ENCODE measurements at places on chromosomes 1 and 21.
A peak's percentile ranks its signal among the peaks of the same experiment; 100 is the strongest.

DNA sequence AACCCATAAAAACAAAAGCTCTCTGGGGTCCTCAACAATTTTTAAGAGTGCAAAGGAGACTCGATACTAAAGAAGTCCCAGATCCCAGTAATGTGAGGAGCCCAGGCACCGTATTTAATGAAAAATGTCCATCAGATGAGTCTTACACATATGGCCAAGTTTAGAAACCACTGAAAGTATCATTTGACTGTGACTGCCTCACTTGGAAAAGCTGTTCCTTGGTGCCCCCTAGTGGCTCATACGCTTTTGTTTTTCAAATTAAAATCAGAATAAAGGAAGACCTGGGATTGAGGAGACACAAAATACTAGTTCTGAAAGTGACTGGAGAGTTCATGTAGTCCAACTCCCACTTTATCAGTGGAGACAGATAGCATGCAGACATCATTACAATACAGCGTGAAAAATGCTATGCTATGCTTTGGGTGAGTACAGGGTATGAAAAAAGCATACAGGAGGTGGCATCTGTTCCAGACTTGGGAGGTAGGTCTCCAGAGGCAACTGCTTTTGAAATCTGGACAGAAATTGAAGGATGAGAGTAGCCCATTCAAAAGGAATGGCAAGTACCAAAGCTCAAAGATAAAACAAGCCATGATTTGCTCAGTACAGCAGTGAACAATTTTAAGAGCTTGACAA lies 33.8 kb downstream of the GDAP2 start:
- no peak overlapping the region for H3K27ac ChIP-seq
- H3K4me1 ChIP-seq = no peaks in the 10 kb centered on the region
- peaks cover 14% of the 10 kb centered on the region for H3K36me3 ChIP-seq
- H3K4me3 ChIP-seq = no peak overlapping the region

DNA sequence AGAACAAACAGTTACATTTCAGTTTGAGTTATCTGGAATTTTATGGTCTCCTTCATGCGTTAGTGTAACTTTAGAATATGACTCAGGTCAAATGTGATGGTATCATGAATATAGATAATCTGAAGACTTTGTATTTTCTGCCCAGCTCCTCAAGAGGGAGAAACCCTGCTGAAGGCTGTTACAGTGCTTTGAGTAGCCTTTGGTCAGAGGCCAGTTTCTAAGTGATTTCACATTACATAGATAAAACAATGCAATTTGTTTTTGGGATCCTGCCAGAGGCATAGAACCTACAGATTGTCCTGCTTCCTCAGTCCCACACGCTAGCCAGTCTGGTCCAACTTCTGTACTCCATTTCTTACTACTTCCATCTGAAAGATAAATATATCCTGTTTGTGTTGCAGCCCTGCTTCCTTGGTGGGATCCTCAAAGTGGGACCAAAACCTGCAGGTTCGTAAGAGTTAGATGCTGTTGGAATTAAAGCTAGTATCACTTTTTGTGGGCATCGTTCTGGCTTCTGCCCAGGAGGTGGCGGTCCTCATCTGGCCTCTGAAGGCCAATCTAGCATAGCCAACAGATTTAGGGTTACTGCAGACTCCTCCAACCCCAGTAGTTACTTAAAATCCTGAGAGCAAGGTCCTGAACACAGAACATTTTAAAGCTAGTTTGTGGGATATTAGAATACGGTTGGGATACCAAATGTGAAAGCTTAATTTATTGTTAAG lies 645.8 kb upstream of the USP24 start:
- no peak for DNase-seq
- H3K36me3 ChIP-seq = no peaks in the 10 kb centered on the region
- no peaks in the 10 kb centered on the region for H3K27me3 ChIP-seq
- H3K4me3 ChIP-seq = no peak overlapping the region
- no peaks in the 10 kb centered on the region for H3K4me1 ChIP-seq
- no peak overlapping the region for H3K27ac ChIP-seq

DNA sequence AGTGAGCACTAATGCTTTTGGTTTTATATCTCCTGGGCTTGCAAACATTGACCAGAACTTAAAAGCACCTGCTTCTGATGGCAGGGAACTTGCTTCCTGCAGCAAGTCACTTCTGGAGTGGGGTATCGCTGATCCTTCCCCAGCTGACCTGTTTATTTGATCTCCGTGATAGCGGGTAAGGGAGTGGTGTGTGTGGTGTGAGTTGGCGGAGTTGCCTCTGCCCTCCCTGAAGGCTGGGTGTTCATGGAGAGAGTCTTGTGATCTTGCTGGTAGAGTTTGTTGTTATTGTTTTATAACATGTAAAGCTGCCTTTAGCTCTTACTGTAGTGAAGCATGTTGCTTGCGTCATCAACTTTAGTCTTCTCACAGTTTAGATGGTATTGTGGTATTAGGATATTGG lies 3.9 kb downstream of the MFN2 start:
- H3K4me3 ChIP-seq = no peak overlapping the region
- H3K36me3 ChIP-seq = peaks cover 43% of the 10 kb centered on the region
- no peak for DNase-seq
- no peaks in the 10 kb centered on the region for H3K27me3 ChIP-seq

- H3K27ac ChIP-seq = no peak overlapping the region
- H3K27me3 ChIP-seq = peaks cover 5% of the 10 kb centered on the region
- peaks cover 5% of the 10 kb centered on the region for H3K4me1 ChIP-seq
- peak overlapping the region; percentile 67 for H3K4me3 ChIP-seq
- DNase-seq = peak; percentile 74
Measured at GRCh38 chr1:198699167-198700015, 60.6 kb downstream of the PTPRC start.

- peaks cover 6% of the 10 kb centered on the region for H3K4me1 ChIP-seq
- no peak within 1 kb of the TSS for H3K4me3 ChIP-seq
- no peaks in the 10 kb centered on the region for H3K36me3 ChIP-seq
- no peak for DNase-seq
- no peak within 1 kb of the TSS for H3K27ac ChIP-seq
- H3K27me3 ChIP-seq = no peaks in the 10 kb centered on the region
Measured at GRCh38 chr1:116110567-116111523, at the start of gene MAB21L3. MAB21L3 (plus strand) TSS chr1:116111399; CDS start chr1:116112616, 1,217 bp downstream.

DNA sequence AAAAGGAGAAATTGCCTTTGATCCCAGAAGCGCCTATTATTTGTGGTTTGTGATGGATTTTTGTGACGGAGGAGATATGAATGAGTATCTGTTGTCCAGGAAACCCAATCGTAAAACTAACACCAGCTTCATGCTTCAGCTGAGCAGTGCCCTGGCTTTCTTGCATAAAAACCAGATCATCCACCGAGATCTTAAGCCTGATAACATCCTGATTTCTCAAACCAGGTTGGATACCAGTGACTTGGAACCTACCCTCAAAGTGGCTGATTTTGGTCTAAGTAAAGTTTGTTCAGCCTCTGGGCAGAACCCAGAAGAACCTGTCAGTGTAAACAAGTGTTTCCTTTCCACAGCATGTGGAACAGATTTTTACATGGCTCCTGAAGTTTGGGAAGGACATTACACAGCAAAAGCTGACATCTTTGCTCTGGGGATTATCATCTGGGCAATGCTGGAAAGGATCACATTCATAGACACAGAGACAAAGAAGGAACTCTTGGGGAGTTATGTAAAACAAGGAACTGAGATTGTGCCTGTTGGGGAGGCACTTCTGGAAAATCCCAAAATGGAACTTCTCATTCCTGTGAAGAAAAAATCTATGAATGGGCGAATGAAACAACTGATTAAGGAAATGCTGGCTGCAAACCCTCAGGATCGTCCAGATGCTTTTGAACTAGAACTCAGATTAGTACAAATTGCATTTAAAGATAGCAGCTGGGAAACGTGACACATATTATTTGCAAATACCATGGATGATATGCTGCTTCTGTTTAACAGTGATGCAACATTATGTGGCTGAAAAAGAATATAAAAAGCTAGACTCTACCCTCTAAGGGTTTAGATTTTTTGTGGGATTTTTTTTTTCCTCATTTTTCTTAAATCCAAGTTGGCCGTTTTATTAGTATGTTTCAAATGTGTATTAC lies 10.5 kb downstream of the PDIK1L start:
- DNase-seq = no peak
- peaks cover 3% of the 10 kb centered on the region for H3K36me3 ChIP-seq
- H3K27ac ChIP-seq = peak overlapping the region; percentile 47
- H3K4me1 ChIP-seq = peaks cover 34% of the 10 kb centered on the region
- no peak overlapping the region for H3K4me3 ChIP-seq
- H3K27me3 ChIP-seq = no peaks in the 10 kb centered on the region

DNA sequence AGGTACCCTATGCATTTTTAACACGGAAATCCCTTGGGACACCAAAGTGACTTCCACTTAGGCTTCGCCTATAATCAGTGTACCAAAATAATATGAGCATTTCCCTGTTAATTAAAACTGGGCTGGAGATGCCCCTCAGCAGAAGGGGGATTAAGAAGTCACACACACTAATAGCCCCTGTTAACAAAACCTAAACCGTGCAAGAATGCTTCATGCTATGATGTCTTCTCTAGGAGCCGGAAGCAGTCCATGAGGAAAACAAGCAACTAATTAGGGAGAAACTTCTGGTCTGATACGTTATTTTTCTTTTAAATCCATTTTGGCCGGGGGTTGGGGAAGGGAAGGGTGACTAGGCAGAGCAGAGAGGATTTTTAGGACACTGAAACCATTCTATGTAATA lies 123.4 kb downstream of the ESRRG start:
- no peak overlapping the region for H3K27ac ChIP-seq
- no peak for DNase-seq
- peaks cover 8% of the 10 kb centered on the region for H3K4me1 ChIP-seq
- no peak overlapping the region for H3K4me3 ChIP-seq

- H3K4me1 ChIP-seq = no peaks in the 10 kb centered on the region
- DNase-seq = no peak
- no peak overlapping the region for H3K4me3 ChIP-seq
Measured at GRCh38 chr1:46057781-46058180, 74.6 kb downstream of the PIK3R3 start.

DNA sequence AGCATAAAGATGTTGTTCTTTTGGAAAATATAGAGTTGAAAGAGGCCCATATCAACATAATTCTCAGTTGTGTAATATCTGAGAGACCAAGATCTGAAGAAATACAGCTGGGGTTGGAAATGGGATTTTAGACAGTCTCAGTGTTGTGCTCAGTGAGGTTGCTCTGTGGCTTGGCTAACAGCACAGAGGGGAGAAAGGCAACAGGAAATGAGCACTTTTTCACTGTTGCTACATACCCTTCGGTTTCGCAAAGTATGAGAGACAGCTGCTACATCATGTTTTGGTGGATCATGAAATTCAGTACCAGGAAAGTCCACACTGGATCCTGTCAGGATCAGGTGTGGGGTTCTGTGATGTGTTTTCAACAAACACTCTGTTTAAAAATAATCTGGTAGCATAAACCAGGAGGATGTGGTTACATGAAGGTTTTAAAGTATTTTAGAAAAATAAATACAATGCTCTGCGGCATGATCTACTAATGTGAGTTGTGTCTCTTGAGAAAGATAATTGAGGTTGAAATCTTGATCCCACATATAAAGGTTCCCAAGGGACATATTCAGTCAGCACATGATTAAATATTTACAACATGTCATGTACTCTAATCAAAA lies 7.0 kb upstream of the GPR88 start:
- no peaks in the 10 kb centered on the region for H3K36me3 ChIP-seq
- peaks cover 38% of the 10 kb centered on the region for H3K4me1 ChIP-seq
- peak overlapping the region; percentile 49 for H3K27ac ChIP-seq
- peak; percentile 74 for DNase-seq

- no peak for DNase-seq
- H3K27me3 ChIP-seq = peaks cover 7% of the 10 kb centered on the region
- H3K4me1 ChIP-seq = no peaks in the 10 kb centered on the region
- H3K27ac ChIP-seq = no peak overlapping the region
- H3K36me3 ChIP-seq = no peaks in the 10 kb centered on the region
Measured at GRCh38 chr1:229991104-229991513, 75.9 kb upstream of the GALNT2 start.

DNA sequence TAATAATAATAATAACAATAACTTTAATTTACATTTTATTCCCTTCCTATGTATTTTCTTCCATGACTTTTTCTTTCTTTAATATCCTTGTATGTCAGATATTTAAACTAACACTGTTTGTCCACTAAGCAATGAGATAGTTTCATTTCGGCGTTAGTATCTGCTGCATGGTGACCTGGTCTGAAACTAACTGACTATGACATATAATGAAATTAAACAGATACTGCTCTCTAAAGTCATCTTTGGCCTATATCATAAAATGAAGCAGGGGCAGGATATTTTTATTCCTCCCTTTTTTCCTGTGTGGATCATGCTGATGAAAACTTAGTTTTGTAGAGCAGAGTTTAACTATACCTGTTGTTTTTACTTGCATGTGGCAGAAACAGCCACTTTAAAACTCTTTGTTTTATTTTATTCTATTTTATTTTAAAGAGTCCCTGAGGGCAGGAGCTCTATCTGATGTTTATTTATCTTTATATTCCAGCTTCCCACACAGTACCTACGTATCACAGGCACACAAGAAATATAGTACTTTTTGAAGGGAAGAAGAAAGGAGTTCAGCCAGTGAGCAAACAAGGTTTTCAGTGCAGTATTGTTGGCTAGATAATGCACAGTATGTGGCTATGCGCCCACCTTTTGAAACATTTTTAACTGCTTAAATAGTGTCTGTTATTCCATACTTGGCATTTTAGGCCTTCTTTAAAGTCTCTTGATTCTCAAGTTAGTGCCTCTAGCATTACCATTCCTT lies 165.6 kb downstream of the PHTF1 start:
- H3K27ac ChIP-seq = no peak overlapping the region
- no peak for DNase-seq
- no peaks in the 10 kb centered on the region for H3K27me3 ChIP-seq
- no peaks in the 10 kb centered on the region for H3K4me1 ChIP-seq
- no peaks in the 10 kb centered on the region for H3K36me3 ChIP-seq
- no peak overlapping the region for H3K4me3 ChIP-seq

DNA sequence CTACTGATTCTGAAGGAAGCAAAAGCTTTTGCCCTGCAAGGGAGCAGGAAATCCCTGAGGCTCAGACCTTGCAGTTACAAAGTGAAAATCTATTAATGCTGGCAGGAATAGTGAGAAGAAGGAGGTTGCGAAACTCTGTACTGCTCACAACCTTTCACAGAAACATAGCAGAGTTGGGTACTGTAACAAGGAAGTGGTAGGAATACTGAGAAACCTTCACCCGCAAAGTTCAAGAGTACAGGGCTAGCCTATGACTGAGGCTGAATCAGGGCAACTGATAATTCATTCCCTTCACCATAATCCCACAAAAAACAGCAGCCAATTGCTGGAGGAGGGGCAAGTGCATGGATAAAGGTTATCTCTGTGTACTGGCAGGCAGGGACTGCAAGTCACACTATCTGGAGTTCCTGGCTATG lies 23.9 kb upstream of the KCTD3 start:
- no peak overlapping the region for H3K4me3 ChIP-seq
- H3K4me1 ChIP-seq = peaks cover 14% of the 10 kb centered on the region
- no peaks in the 10 kb centered on the region for H3K27me3 ChIP-seq
- H3K36me3 ChIP-seq = no peaks in the 10 kb centered on the region
- no peak for DNase-seq

DNA sequence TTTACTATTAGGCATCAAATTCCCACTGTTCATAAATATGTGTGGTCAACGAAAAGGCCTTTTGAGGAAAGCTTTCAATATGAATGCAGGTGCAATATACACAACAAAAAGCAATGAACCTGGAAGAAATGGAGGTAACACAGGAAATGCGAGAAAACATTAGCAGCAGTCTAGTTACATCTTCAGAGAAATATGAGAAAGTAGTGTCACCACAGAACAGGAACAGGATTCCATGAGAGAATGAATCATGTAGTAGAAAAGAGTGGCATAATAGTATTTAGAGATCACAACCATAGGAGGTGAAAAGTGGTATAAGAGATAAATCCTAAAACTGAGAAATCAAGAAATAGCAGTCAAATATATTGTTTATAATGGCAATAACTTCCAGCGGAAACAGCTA lies 103.7 kb downstream of the AK5 start:
- no peak overlapping the region for H3K27ac ChIP-seq
- DNase-seq = no peak
- H3K27me3 ChIP-seq = no peaks in the 10 kb centered on the region
- H3K4me3 ChIP-seq = no peak overlapping the region
